Trophoblast cell (in vitro differentiated cells and primary cell): ENCODE measurements at places on chromosomes 5 and 9.

GRCh38 chr9:28762167-28762566, 1188.9 kb upstream of the C9orf72 start:
- DNase-seq: no peak

GRCh38 chr5:21397693-21398092, 1409.7 kb upstream of the CDH18 start:
- no peak for DNase-seq

DNA sequence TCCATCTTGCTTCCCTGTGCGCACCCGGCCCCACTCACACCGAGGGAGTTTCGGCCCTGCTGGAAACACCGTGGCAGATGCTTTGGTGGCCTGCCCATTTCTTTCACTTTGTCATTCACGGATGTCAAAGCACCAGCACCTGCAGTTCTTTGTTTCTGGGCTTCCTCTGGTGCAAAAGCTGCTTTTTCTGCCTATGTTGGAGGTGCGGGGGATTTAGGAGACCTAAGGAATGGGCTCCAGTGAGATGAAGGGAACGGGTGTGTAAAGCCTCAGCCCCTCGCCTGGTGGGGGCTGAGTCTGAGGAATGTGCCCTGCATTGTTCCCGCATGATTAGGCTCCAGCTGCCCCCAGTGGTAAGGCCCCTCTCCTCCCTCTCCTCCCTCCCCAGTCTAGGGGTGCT, 62.3 kb downstream of the THBS4 start:
- DNase-seq: no peak

DNA sequence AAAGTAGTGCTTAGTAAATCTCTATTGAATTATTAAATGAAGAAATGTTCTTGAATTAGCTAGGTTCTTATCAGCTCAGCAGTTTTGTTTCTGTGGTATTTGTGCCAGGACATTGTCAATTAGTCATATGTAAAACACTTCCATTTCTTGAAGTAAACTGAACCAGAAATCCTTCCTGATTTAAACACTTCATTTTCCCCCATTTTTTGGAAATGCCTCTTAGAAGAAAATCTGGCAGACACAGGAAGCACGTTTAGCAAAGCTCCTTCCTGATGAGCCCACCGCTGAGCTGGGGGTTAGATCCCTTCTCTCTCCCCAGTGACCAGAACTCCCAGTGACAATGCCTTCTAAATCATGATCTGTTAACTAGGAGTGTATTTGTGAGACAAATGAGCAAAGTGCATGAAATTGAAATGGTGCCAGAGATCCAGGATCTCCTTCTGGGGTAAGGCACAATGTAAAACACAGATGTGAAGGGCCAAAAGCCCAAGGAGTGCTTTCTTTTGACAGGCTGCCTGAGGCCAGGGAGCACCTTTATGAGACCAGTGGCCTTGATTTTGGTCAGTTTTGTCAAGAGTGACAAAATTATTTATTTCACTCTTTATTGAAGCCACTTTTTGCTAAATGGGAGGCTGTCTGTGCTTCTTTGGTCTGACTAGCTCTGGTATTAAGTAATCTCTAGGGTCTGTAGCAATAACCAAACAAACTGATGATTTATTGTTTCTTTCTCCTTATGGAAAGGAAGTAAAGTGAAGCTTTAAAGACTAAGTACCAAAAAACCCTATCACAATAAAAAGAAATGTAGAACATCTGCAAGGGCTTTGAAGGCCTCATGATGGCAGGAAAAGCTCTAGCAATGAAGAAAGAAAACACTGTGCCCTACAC, 25.5 kb upstream of the RUSC2 start:
- no peak for DNase-seq

- DNase-seq: no peak
Observed at GRCh38 chr9:129264388-129264787, 86.3 kb upstream of the IER5L start.

DNA sequence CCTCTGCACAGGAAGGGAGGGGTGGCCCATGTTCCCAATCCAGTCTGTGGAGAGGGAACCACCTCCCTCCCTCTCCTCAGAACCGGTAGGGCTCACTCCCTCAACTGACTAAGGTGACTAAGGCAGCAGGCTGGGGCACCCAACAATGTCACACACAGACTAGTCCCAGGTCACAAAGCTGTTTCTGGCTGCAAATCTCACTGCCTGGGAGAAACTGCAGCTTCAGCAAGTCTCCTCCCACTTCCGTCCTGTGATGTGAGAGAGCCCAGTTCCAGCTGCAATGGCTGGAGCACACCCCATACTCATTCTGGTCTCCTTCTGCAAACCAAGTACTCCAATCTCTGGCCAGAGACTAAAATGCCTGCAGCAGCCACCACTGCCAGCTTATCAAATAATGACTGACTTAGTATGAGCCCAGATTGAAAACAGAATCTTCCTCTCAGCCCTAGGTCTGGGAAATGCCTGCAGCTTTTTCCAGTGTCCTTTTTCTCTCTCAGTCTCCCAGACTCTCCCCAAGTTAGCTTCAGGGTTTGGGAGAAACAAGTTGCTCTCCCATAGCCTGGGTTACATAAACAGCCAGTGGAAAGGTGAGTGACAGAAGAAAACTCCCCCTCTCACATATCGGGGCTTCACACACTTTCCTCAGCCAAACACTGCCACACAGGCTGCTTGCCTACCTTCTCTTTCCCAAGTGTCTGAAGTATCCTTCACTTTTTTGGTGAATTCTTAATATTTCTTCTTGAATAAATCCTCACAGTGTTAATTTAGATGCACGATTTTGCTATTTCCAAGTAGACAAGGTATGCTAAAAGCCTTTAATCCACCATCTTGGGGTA, 247.4 kb upstream of the RASA1 start:
- DNase-seq: no peak
